AG10803 (cell line): ENCODE measurements at places on chromosomes 6 and 20.
A peak's percentile ranks its signal among the peaks of the same experiment; 100 is the strongest.

DNA sequence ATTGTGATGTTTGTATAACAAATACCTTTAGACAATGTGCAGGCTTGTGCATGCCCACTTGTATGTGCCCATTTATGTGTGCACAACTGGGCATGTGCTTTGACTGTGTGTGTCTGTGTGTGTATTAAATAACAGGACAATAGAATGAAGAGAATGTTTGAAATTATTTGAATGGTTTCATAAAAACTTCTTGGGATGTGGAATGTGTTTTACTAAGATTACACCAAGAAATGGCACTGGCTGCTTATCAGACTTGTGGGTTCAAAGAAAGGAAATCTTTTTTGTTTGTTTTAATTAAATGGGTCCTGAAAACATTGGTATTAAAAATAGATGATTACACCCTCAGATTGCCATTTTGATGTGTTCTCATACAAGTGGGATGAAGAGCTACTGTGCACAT, 191.6 kb upstream of the CCN2 start:
- peak; percentile 50 for DNase-seq

- DNase-seq = no peak
Observed at GRCh38 chr20:19710336-19711120, 47.5 kb upstream of the RIN2 start.

DNA sequence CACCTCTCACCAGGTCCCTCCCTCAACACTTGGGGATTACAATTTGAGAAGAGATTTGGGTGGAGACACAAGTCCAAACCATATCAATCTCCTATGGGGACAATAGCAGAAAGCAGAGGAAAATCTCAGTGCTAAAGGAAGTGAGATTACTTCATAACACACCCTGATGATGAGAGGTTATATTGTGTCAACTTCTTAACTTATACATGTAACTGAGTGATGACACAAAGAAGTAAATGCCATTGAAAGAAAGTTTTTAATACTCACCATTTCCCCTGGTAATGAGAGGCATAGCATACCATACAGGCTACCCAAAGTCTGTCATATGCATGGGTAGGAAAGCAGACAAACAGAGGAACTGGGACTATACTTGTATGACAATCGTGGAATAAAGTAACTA, 137.2 kb downstream of the MMUT start:
- DNase-seq = no peak

DNA sequence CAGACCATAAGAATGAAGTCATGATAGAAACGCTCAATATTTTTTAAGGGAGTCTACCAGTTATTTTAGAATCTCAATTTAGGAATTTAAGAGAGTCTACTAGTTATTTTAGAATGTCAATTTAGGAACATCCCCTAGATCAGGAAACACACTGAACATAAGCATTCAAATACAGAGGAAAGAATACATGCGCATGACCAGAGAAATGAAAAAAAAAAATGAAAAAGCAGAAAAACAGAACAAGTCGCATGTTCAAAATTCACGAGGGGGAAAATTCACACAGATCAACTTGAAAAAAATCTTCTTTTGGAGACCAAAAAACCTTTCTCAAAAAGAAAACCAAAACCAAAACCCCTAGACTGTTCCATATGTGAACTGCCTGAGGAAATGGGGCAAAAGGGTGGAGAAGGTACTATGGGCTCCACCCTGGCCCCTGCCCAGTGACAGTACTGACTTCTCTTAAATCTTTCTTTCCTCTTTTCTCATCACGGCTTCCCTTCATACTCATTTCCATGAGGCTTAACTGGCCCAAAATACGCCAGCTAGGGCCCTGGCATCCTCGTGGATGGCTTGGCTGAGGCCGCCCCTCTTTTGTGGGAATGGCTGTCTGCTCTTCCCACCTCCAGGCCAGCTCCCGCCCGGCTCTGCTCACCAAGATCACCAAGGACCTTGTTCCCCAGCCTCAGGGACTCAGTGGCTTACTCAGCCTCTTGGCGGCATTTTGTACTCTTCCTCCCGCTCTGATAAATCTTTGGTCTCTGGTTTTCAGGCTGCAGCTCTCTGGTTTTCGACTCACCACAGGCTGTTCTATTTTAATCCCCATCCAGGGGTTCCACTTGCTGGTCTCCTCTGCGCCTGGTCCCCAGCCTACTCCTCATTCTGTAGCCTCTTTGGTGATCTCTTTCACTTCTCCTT, 11.2 kb downstream of the ZBTB2 start:
- DNase-seq = no peak

- DNase-seq = no peak
Observed at GRCh38 chr6:125747589-125748405, 1.6 kb upstream of the HEY2 start.

- no peak for DNase-seq
Observed at GRCh38 chr6:45495429-45496084, 117.8 kb upstream of the SUPT3H start.

DNA sequence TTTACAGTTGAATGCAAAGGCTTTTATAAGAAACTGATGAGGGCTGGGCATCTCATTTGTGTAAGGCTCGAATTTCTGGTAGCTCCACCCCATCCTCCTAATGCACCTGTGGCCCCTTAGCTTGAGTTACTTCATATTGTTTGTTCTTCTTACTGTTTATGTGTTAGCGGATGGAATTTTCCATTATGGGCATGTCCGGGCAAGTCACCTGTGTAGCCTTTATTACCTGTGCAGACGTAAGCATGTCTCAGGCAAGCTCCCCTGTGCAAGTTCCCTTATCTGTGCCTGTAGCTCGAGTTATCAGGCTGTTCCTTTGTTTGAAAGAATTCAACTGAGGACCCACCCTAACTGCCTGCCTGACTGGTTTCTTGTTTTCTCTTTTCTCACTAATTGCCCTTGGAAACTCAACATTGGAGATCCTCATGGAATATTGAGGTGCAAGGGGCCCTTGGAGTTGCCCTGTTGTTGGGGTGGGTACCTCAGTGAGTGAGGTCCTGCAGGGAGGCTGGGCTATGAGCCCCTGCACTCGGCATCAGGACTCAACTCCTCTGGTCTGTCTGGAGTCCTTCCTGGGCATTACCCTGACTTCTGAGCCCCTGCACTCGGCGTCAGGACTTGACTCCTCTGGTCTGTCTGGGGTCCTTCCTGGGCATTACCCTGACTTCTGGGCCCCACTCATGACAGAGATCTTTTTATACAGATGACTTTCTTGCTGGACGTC, 207.9 kb upstream of the SULF2 start:
- DNase-seq = no peak

- no peak for DNase-seq
Observed at GRCh38 chr20:41011551-41012067, 17.0 kb upstream of the TOP1 start.

GRCh38 chr20:47330933-47331708, 25.4 kb downstream of the ZMYND8 start:
- DNase-seq = peak; percentile 91

DNA sequence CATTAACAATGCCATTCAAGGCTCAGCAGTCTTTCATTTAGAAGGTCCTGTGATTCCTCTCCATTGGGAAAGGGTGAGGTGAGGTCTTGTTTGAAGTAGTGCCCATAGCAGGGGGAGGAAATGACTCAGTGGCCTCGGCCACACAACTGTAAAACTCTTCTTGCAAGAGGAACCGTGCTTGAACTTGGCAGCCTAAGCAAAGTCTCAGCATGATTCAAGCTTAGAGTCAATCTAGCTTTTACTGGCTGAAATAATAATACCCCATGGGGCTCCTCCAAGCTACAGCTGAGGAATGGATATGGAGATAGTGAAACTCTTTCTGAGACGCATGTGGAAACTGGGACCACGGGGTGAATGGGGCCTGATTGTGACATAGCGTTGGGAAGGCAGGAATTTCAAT, 428.2 kb downstream of the BMP2 start:
- peak; percentile 13 for DNase-seq

GRCh38 chr6:38713812-38714211, 1.3 kb upstream of the DNAH8 start:
- DNase-seq = peak; percentile 3

GRCh38 chr6:98932381-98932780, 15.4 kb downstream of the FBXL4 start:
- no peak for DNase-seq

- DNase-seq = no peak
Observed at GRCh38 chr6:150698391-150698790, 98.7 kb downstream of the PLEKHG1 start.

GRCh38 chr20:46644733-46645132, 6.5 kb downstream of the SLC13A3 start:
- no peak for DNase-seq

GRCh38 chr6:117990151-117990550, 83.1 kb downstream of the SLC35F1 start:
- no peak for DNase-seq

DNA sequence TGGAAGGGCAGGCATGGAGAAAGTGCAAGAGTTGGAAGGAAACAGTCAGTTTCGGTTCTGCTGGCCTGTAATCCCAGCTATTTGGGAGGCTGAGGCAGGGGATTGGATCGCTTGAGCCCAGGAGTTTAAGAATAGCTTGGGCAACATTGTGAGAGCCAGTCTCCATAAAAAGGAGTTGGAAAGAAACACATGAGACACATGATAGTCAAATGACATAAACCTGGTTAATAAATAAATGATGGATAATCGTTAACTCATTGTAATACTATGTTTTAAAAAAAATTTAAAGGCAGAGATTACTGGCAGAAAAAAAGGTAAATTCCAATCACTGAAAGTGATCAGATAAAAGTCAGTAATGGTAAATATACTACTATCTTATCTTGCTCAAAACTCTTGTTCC, 37.2 kb upstream of the PHACTR1 start:
- no peak for DNase-seq
